IMR-90 (cell line): ENCODE measurements at places on chromosomes 16 and 17.

- DNase-seq: peak; percentile 74
Observed at GRCh38 chr17:7296189-7296861, 1.9 kb upstream of the YBX2 start.

DNA sequence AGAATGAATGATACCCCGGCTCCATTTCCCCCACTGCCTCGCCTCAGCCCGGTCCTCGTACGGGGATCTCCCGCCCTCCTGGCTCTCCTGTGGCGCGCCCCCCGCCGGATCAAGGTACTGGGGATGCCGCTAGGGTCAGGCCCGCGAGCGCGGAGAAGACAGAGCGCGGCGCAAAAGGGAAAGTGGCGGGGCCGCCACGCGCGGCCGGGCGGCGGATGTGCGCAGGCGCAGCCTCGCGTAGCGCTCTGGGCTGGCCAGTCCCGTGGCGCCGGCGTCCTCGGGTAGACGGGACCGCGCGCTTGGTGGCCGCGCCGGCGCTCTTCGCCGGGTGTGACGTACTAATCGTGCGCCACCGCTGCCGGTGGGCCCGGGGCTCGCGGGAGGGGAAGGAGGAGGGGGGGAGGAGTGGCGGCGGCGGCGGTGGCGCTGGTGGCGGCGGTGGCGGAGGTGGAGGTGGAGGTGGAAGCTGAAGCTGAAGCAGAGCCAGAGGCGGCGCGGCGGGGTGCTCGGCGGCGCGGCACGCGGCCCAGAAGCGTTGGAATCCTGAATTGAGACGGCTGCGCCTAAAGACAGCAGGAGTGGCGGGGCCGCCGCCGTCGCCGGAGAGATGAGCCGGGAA, at the start of gene SENP3:
Gene SENP3, plus strand, starts transcription at position 331 of the 619 bp plus-strand sequence. CDS start 1,158 bp downstream, outside the sequence.
- peak; percentile 88 for DNase-seq

DNA sequence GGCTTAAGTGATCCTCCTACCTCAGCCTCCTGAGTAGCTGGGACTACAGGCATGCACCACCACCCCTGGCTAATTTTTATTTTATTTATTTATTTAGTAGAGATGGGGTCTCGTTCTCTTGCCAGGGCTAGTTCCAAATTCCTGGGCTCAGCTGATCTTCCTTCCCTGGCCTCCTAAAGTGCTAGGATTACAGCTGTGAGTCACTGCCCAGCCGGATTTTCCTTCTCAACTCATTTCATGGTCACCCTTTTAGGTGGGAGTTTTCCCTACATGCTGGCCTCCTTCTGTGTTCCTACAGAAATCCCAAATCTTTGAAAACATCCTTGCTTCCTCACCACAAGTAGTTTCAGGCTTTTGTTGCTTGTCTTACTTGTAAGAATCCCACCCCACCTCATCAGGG, 102.1 kb upstream of the SIAH1 start:
- peak; percentile 33 for DNase-seq

DNA sequence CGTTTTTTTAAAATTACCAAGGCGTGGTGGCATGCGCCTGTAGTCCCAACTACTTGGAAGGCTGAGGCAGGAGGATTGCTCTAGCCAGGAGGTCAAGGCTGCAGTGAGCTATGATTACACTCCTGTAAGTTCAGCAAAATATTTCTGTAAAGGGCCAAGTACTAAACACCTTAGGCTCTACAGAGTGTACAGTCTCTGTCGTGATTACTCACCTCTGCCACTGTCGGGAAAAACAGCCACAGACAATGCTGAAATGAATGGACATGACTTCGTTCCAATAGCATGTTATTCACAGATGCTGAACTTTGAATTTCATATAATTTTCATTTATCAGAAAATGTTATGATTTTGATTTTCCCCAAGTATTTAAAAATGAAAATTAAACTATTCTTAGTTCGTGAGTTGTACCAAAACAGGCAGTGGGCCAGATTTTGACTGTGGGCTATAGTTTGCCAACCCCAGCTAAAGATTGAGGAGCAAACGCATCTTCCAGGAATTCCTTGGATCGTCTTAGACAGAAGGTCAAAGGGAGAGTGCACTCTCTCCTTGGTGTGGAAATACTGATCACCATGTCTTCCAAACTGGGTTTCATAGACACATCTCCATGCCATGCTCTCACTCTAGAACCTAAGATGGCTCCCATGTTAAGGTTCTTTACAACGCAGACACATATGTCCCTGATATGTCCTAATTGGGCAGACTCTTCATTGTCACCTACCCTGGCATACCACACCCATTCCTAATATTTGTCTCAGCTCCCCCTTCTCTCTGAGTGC, 89.5 kb downstream of the MARF1 start:
- DNase-seq: peak; percentile 28

DNA sequence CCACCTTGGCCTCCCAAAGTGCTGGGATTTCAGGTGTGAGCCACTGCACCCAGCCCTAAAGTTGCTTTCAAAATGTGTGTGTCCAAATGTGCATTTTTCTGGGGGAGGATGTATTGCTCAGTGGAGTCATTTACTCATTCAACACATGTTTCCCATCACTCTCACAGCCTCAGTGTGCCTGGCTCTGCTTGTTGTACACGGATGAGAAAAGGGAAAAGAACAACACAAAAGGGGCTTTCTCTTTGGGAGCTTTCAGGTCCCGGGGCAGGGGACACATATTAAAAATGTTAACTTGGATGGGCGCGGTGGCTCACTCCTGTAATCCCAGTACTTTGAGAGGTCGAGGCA, 1.7 kb upstream of the PPL start:
- peak; percentile 46 for DNase-seq

- DNase-seq: no peak
Observed at GRCh38 chr17:4712526-4712925, 2.1 kb downstream of the ARRB2 start.

- DNase-seq: no peak
Observed at GRCh38 chr16:81702506-81702905, 76.6 kb upstream of the PLCG2 start.

GRCh38 chr17:80944326-80944725, 47.3 kb upstream of the CHMP6 start:
- DNase-seq: no peak

GRCh38 chr16:88353691-88354090, 29.1 kb upstream of the ZNF469 start:
- no peak for DNase-seq

DNA sequence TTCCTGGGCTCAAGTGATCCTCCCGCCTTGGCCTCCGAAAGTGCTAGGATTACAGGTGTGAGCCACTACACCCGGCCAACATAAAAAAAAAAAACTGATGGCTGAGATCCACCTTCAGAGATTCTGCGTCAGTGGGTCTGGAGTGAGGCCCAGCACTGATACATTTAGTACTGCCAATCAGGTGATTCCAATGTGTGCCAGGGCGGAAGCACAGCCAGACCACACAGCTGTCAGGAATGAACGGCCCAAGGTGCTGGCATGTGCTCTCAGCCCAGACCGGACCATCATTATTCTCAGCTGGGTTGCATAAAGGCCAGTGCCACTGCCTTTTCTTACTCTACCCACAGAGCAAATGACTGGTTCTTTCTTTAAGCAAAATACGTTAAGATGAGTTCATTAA, 1.2 kb upstream of the BCO1 start:
- no peak for DNase-seq

DNA sequence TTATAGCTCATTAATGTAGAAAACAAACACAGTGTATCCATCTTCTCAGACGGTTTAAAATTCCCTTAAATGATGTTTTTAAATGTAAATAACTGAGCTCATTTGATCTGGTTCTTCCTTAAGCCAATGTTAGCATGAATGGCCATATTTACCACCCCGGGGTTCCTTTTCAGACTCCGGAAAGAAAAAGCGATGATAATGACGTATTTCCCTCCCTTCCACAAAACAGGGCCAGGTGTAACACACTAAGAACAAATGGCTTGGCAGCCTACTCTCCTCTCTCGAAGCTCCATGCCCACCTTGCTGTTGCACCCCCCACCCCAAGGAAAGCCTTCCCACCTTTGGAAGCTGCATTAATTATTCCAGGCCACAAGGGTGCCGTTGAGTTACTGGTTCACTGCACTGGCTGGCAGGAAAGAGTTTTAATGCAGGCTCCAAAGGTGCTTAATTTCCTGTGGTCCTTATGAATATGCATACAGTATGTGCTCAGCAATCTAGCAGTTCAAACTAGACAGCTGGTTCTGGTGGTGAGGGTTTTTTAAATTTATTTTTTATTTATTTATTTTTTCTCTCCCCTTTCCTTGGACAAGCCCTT, 378.9 kb downstream of the WWOX start:
- no peak for DNase-seq

GRCh38 chr16:12868788-12869187, 32.6 kb upstream of the SHISA9 start:
- DNase-seq: no peak

GRCh38 chr17:47278561-47278960, 24.9 kb downstream of the ITGB3 start:
- DNase-seq: no peak

DNA sequence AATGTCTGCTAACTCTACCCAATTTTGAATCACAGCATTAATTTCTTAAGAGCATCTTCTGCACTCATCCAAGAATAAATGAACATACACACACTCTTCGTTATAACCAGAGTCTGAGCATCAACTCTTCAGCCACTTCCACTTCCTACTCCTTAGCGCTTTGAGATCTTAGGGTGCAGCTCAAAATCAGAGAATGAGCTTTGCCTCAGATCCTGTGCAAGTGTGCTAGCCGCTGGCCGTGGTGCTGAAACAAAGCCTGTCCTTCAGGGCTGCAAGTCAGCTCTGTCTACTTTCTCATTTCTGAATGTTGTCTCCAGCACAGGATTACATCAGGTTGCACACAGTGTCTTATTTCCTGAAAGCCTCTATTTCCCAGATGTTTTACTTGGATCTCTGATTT, 165.4 kb downstream of the AIPL1 start:
- peak; percentile 28 for DNase-seq

DNA sequence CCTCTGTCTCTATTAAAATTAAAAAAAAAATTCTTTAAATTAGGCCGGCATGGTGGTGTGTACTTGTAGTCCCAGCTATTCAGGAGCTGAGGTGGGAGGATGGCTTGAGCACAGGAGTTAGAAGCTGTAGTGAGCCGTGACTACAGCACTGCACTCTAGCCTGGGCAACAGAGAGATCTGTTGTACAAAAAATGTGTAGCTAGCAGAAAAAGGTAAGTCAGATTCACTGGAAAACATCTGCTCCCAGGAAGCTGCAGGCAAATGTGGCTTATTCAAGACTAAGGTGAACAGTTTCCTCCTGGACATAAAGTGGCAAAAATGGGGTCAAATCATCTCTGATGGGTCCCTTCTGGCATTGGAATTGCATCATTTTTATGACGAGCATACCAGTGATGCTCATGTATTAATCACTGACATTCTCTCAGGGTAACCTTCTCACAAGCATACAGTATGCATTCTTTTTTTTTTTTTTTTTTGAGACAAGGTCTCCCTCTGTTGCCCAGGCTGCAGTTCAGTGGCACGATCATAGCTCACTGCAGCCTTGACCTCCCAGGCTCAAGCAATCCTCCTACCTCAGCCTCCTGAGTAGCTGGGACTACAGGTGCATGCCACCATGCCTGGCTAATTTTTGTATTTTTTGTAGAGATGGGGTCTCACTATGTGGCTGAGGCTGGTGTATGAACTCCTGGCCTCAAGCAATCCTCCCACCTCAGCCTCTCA, 48.7 kb downstream of the CPPED1 start:
- no peak for DNase-seq

DNA sequence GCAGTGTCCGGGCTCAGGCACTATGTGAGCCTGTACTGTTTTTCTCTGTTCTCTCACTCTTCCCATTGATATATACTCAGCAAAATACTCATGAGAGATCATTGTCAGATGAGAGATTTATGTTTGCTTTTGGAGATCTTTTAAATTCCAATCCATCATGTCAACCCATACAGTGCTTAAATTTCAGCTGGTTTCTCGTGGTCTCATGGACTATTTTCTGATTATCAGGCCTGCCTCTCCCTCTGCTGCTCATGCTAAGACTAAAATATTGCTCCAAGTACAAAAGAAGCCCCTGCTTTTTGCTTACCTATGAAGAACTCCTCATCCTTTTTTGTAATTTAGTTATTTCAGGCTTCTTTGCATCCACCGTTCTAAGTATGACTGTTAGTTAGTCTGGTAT, 547.2 kb downstream of the KCNJ2 start:
- no peak for DNase-seq

GRCh38 chr16:73526011-73526804, 478.3 kb upstream of the ZFHX3 start:
- DNase-seq: no peak

- no peak for DNase-seq
Observed at GRCh38 chr17:73061161-73061560, 31.3 kb downstream of the SLC39A11 start.

GRCh38 chr16:86509759-86510464, 415 bp upstream of the FOXF1 start:
- DNase-seq: peak; percentile 96

- DNase-seq: peak; percentile 29
Observed at GRCh38 chr17:63550817-63551639, 751 bp downstream of the DCAF7 start.

GRCh38 chr17:67044016-67044772, at the start of gene CACNG1:
Gene CACNG1 (plus strand): TSS chr17:67044554. CDS start chr17:67044661, 107 bp downstream.
- DNase-seq: no peak

- DNase-seq: no peak
Observed at GRCh38 chr17:1040216-1040600, 43.3 kb downstream of the TIMM22 start.

DNA sequence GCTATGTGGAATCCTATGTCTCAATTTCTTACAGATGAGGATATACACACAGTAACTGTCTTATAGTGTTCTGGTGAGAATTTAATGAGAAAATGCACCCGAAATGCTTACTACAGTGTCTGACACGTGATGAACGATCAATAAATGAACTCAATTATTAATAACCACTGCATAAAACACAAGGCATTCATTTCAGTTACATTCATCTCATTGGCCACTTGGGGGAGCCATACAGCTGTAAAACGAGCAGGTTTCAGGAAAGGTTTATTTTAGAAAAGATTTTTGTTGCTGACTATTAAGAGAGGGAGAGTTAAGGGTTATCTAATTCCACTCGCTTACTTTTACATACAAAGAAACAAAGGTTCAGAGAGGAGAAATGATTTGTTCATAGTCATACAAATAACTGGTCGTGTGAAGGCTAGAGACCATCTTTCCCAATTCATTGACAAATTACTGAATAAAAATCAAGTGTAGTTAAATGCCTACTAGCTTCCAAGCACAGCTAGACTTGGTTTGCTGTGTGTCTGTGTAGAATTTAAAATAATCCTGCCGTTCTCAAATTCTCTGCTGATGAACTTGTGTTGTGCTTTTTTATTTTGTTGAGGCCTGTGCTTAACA, 160.1 kb downstream of the MAP2K4 start:
- peak; percentile 79 for DNase-seq

DNA sequence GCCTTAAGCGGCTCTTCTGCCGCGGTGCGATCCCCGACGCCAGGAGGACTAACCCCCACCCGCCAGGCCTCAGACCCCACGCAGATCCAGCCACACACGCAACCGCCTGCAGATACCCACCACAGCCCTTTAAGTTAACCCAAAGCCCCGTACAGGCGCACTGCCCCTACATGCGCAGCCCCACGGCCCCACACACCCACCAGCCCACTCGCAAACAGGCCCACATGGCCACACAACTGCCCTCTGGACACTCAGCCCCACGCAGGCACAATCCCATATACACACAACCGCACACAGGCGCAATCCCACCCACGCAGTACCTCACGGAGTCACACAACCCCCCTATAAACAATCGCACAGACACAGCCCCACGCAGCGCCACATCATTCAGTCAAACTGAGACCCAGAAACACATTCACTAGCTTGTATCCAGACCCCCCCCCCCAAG, 41.7 kb downstream of the RAI1 start:
- no peak for DNase-seq
